GM23248 (cell line): ENCODE measurements at places on chromosomes 1 and 21. TPM values are rescaled to one million over a fixed set of nuclear protein-coding genes. Genes with fewer than 3 reads are reported as not detected.

- no peaks in the 10 kb centered on the region for H3K4me1 ChIP-seq
- DNase-seq: peak; percentile 16
- H3K4me3 ChIP-seq: no peak overlapping the region
- no peak overlapping the region for H3K27ac ChIP-seq
- H3K36me3 ChIP-seq: no peaks in the 10 kb centered on the region
- no peaks in the 10 kb centered on the region; the same call in 1 of the 2 replicates for H3K27me3 ChIP-seq
These were observed 25.7 kb downstream of the AADACL4 start for GRCh38 chr1:12669529-12670068.

The OR6N1 gene
- not detected in 2 replicates for polyA plus RNA-seq

The SPATA46 gene
- polyA plus RNA-seq: not detected in 2 replicates

The KIRREL1 gene
- polyA plus RNA-seq: 33.3 and 33.7 TPM in 2 replicates

- no peak overlapping the region for H3K27ac ChIP-seq
- DNase-seq: peak; percentile 81
- H3K4me1 ChIP-seq: 0 out of 2 replicates have a peak, but pooled peaks cover 4% of the 10 kb centered on the region
- peaks cover 4% of the 10 kb centered on the region for H3K27me3 ChIP-seq
These were observed 115.6 kb downstream of the PGBD5 start for GRCh38 chr1:230310381-230311163.

DNA sequence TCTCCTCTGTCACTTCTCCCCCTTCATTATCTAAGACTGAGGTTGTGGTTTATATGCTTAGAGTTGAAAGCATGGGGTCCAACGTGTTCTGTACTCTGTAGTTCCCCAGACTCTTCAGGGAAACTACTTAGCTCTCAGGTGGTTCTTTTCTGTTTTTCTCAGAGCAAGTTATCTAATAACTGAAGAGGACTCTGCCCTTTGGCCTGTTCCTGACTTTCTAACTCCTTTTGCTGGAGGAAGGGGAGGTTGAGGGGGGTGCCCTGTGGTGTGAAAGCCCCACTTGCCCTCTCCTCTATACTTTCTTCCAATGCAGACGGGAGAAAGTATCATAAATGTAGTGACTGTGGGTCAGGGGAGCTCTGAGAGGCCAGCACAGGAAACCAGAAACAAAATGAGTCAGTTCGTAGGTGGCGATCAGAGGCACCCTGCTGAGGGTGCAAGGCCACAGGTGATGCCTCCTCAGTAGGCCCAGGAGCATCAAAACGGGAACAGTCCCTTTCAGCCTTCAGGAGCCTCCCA, 5.0 kb downstream of the SLC25A44 start:
- no peak overlapping the region for H3K27ac ChIP-seq
- H3K4me3 ChIP-seq: no peak overlapping the region
- H3K4me1 ChIP-seq: peaks cover 15% of the 10 kb centered on the region

DNA sequence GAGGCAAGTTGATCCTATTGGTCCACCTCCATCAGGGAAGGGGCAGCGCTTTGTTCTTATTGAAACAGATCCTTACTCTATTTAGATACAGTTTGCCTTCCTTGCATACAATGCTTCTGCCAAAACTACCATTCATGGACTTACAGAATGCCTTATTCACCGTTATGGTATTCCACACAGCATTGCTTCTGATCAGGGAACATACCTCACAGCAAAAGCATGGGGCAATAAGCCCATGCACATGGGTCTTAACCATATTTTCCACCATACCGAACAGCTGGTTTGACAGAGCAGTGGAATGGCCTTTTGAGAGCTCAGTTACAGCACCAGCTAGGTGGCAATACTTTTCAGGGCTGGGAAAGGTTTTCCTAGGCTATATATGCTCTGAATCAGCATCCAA, 544.8 kb upstream of the ADGRL4 start:
- peak; percentile 9 for DNase-seq
- no peaks in the 10 kb centered on the region for H3K27me3 ChIP-seq
- no peak overlapping the region for H3K4me3 ChIP-seq
- no peaks in the 10 kb centered on the region for H3K36me3 ChIP-seq
- H3K4me1 ChIP-seq: no peaks in the 10 kb centered on the region

GRCh38 chr1:236509203-236509602, 14.6 kb upstream of the LGALS8 start:
- H3K4me1 ChIP-seq: peaks cover 10% of the 10 kb centered on the region
- H3K27me3 ChIP-seq: no peaks in the 10 kb centered on the region
- no peak for DNase-seq
- H3K27ac ChIP-seq: no peak overlapping the region

GRCh38 chr21:42387164-42387563, 8.7 kb downstream of the TMPRSS3 start:
- no peak overlapping the region for H3K4me3 ChIP-seq
- peaks cover 8% of the 10 kb centered on the region; the same call in 1 of the 2 replicates for H3K27me3 ChIP-seq

DNA sequence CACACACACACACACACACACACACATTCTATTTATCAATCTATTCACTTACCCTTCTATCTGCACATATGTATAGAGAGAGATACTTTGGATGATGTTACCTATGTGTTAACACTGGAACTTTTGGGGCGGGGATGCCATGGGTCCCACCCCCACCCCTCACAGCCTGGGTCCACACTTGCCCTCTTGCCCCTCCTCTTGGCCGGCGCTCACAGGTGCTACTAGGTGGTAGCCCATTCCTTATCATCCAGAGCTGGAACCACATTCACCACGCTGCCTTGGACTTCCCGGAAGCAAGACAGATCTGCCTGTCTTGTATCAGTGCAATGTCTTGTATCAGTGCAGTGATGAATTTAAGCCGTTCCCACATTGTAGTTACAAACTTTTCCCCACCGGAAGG, 85.1 kb downstream of the LBR start:
- DNase-seq: no peak
- H3K4me1 ChIP-seq: no peaks in the 10 kb centered on the region
- no peak overlapping the region for H3K4me3 ChIP-seq
- H3K27me3 ChIP-seq: no peaks in the 10 kb centered on the region
- H3K27ac ChIP-seq: no peak overlapping the region

- DNase-seq: no peak
- H3K27ac ChIP-seq: no peak overlapping the region
- H3K27me3 ChIP-seq: no peaks in the 10 kb centered on the region
- no peak overlapping the region for H3K4me3 ChIP-seq
- H3K36me3 ChIP-seq: no peaks in the 10 kb centered on the region
These were observed 47.1 kb downstream of the WNT9A start for GRCh38 chr1:227900571-227901051.

GRCh38 chr1:95770581-95770980, 536.6 kb downstream of the RWDD3 start:
- no peaks in the 10 kb centered on the region for H3K27me3 ChIP-seq
- no peak overlapping the region for H3K4me3 ChIP-seq
- no peaks in the 10 kb centered on the region for H3K36me3 ChIP-seq
- DNase-seq: no peak

- no peaks in the 10 kb centered on the region for H3K27me3 ChIP-seq
- peak; percentile 55 for DNase-seq
- peaks cover 25% of the 10 kb centered on the region for H3K4me1 ChIP-seq
- H3K4me3 ChIP-seq: peak overlapping the region; percentile 95
- no peaks in the 10 kb centered on the region for H3K36me3 ChIP-seq
These were observed 1.2 kb upstream of the PTTG1IP start for GRCh38 chr21:44874497-44875315.

- no peak overlapping the region for H3K4me3 ChIP-seq
- peak; percentile 72 for DNase-seq
- H3K27ac ChIP-seq: peak overlapping the region; percentile 39
- H3K27me3 ChIP-seq: no peaks in the 10 kb centered on the region
- H3K4me1 ChIP-seq: peaks cover 40% of the 10 kb centered on the region
- no peaks in the 10 kb centered on the region for H3K36me3 ChIP-seq
These were observed 81.1 kb downstream of the TNFSF18 start for GRCh38 chr1:172969611-172970010.

- no peaks in the 10 kb centered on the region for H3K4me1 ChIP-seq
- no peak overlapping the region for H3K27ac ChIP-seq
- H3K27me3 ChIP-seq: peaks cover 3% of the 10 kb centered on the region; the same call in 1 of the 2 replicates
These were observed 143.2 kb upstream of the CSF3R start for GRCh38 chr1:36625935-36626310.

The MUTYH gene
- polyA plus RNA-seq: 10.0 and 10.6 TPM in 2 replicates

GRCh38 chr1:109249654-109250401, 489 bp downstream of the CELSR2 start:
- H3K4me3 ChIP-seq: peak overlapping the region; percentile 74
- H3K36me3 ChIP-seq: no peaks in the 10 kb centered on the region
- no peak overlapping the region for H3K27ac ChIP-seq
- DNase-seq: peak; percentile 45
- no peaks in the 10 kb centered on the region; the same call in 1 of the 2 replicates for H3K4me1 ChIP-seq

The TBX19 gene
- 1.1 and 1.4 TPM in 2 replicates for polyA plus RNA-seq

GRCh38 chr1:220955116-220955515, 75.9 kb downstream of the HLX start:
- H3K4me3 ChIP-seq: no peak overlapping the region
- H3K4me1 ChIP-seq: peaks cover 57% of the 10 kb centered on the region
- no peak for DNase-seq
- no peaks in the 10 kb centered on the region for H3K27me3 ChIP-seq
- no peak overlapping the region for H3K27ac ChIP-seq

DNA sequence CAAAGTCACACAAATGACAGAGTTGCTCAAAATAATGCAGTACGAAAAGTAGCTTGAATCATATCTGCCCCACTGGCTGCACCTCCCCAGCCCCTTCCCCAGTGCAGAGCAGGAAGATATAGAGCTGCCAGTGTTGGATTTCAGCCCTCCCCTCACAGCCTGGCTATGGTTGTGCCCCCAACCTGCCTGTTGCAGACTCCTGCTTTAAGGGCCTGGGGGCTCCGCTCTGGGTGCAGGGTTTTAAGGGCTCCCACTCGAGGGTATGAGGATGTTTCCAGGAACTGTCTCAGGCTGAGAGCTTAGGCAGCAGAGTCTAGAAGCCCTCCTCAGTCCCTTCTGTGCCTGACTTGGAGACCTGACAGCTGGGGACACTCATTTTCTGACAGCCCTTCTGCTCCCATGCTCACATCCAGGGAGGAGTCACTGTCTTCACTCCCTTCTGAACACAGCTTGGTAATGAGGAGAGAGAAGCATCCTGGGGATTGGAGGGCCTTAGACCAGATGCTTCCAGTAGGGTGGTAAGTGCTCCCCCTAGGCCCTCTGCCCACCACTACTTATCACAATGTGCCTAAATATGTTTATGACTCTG, 4.6 kb downstream of the S100A9 start:
- H3K4me3 ChIP-seq: no peak overlapping the region
- no peak for DNase-seq
- peaks cover 11% of the 10 kb centered on the region; the same call in 1 of the 2 replicates for H3K27me3 ChIP-seq
- no peaks in the 10 kb centered on the region for H3K4me1 ChIP-seq

The FCAMR gene
- polyA plus RNA-seq: not detected in 2 replicates

The AMY2A gene
- polyA plus RNA-seq: not detected in 2 replicates

DNA sequence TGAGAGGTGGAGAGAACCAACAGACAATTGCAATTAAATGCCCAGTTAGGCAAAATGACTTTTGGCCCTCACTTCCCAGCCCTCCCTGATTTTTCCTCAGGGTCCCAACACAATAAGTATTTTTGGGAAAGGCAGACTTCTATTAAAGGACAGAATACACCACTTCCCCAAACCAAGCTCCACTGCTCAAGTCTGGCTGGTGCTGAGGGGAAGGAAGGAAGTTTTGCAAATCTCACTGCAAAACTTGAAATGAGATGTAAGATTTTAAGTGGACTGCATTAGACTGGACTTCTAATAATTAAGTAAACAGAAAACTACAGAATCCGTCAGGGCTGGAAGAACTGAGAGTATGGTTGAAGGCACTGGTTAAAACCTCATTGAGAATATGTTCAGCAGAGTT, 32.2 kb upstream of the CD1D start:
- DNase-seq: no peak
- no peaks in the 10 kb centered on the region for H3K27me3 ChIP-seq
- H3K4me1 ChIP-seq: peaks cover 23% of the 10 kb centered on the region
- H3K4me3 ChIP-seq: no peak overlapping the region
- H3K27ac ChIP-seq: no peak overlapping the region
- no peaks in the 10 kb centered on the region for H3K36me3 ChIP-seq

The TPTE gene
- polyA plus RNA-seq: not detected in 2 replicates

The CFAP141 gene
- polyA plus RNA-seq: not detected in 2 replicates

The NHLH1 gene
- polyA plus RNA-seq: 0.16 and 0.31 TPM in 2 replicates

The CD48 gene
- polyA plus RNA-seq: 0.28 TPM in 1 of 2 replicates, not detected in the other

The CFHR2 gene
- not detected in 2 replicates for polyA plus RNA-seq

- no peaks in the 10 kb centered on the region for H3K27me3 ChIP-seq
- no peak overlapping the region for H3K4me3 ChIP-seq
- H3K36me3 ChIP-seq: no peaks in the 10 kb centered on the region
- no peaks in the 10 kb centered on the region for H3K4me1 ChIP-seq
These were observed 9.5 kb downstream of the MR1 start for GRCh38 chr1:181043025-181043888.

The MROH9 gene
- 0.16 TPM in 1 of 2 replicates, not detected in the other for polyA plus RNA-seq

The XCL2 gene
- polyA plus RNA-seq: not detected in 2 replicates

The TMEM222 gene
- polyA plus RNA-seq: 57.8 and 59.0 TPM in 2 replicates

The MARK1 gene
- polyA plus RNA-seq: 0.18 and 0.40 TPM in 2 replicates

DNA sequence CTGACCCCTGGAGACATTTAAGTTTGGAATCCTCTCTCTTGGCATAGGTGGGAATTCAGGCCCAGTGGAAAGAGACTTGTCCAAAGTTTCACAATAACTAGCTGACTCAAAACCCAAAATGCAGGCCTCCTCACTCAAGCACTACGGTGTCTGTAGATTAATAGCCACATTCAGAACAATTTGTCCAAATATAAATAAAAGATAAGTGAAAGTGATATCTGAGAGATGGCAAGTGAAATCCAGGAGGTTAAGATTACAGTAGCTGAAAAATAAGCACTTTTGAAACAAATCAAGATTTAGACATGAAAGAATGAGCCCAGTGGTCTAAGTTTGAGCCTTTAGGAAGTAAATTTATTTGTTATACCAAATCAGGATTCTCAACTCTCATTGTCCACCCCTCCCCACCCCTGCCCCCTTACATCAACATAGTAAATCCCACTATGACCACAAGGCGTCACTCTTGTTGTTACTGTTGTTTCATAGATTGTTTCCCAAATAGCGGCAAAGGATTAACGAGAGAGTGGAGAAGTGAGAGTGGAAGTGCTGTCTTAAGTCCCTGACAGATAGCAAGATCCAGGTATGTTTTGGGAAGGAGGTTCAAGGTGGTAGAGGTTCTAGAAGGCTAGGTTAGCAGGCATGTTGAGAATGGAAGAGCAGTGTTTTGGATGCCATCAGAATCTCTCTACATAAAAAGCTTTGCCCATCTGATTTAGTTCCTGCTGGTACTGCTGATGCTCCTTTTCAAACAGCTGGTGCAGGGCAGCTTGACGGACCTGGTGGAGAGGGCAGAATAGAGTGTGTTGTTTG, 7.1 kb upstream of the TPM3 start:
- H3K27me3 ChIP-seq: no peaks in the 10 kb centered on the region
- DNase-seq: peak; percentile 75
- peak overlapping the region; percentile 41 for H3K4me3 ChIP-seq
- no peaks in the 10 kb centered on the region for H3K4me1 ChIP-seq

The PBX1 gene
- 9.7 and 9.8 TPM in 2 replicates for polyA plus RNA-seq

The CLIC6 gene
- 0.08 TPM in 1 of 2 replicates, not detected in the other for polyA plus RNA-seq
